Activated CD4-positive, alpha-beta T cell treated with anti-CD3 and anti-CD28 coated beads, Interleukin-2, amount 50 U/mL, for 4 hours (primary cell): ENCODE measurements at places on chromosomes 1 and 21.

- DNase-seq: no peak
These were observed 17.5 kb upstream of the LAMTOR5 start for GRCh38 chr1:110424699-110425611.

- no peak for DNase-seq
These were observed 5.9 kb downstream of the NID1 start for GRCh38 chr1:236059011-236059410.

DNA sequence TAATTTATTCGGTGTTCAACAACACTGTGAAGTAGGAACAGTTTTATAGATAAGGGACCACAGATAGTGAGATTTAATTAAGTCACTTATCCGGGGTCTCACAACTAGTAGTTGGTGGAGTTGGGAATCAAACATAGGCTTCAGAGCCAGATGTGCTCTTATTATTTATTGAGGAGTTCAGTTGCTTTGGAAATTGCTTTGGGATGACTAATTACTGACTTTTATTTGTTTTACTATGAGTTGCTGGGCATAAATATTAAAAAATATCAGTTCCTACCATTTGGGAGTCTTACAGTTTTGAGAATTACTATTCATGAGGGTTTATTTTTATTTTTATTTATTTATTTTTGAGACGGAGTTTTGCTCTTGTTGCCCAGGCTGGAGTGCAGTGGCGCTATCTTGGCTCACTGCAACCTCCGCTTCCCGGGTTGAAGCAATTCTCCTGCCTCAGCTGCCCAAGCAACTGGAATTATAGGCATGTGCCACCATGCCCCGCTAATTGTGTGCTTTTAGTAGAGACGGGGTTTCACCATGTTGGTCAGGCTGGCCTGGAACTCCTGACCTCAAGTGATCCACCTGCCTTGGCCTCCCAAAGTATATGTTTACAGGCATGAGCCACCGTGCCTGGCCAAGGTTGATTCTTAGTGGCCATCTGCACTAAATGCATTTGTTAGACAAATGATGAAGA is 27.7 kb downstream of the THRAP3 start:
- DNase-seq: no peak

DNA sequence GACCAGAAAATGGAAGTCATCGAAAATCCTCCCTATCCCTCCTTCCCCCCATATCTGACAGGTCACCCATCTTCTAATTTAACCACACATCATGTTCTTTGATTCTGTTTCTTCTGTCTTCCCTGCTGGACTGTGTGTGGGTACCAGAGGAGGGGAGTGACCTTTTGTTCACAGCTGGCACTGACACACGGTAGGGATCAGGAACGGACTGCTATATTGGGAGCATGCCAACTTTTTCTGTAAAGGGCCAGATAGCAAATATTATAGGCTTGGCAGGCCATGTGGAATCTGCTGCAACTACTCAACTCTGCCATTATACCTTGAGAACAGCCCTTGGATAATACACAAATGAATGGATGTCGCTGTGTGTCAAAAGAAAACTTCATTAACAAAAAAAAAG is 7.5 kb upstream of the TOMM20 start:
- no peak for DNase-seq

GRCh38 chr1:170131984-170132383 is 13.8 kb upstream of the NTMT2 start:
- no peak for DNase-seq

- no peak for DNase-seq
These were observed 70.9 kb upstream of the BMP8A start for GRCh38 chr1:39420493-39420892.

- DNase-seq: no peak
These were observed 111.7 kb downstream of the LACTBL1 start for GRCh38 chr1:22860883-22861385.

- no peak for DNase-seq
These were observed 64.8 kb downstream of the PEX14 start for GRCh38 chr1:10539411-10540043.

DNA sequence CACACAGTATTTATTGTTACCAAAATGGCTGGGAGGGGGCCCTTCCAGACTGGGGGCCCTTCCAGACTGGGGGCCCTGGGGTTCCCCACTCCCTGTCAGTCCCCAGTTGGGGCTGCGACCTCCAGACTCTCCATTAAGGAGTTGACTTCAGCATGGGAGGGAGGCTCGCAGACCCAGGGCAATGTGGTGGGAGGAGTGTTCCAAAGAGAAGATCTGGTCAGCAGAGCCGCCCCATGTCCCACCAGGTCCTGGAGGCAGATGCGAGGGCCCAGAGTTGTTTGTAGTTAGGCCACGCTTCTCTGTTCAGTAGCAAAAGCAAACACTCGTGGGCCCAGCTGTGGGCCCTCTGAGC is 285.5 kb downstream of the LRRC40 start:
- no peak for DNase-seq

- no peak for DNase-seq
These were observed 49.5 kb upstream of the LRRN2 start for GRCh38 chr1:204735042-204735441.

GRCh38 chr1:41533731-41534080 is 49.2 kb upstream of the EDN2 start:
- DNase-seq: no peak

DNA sequence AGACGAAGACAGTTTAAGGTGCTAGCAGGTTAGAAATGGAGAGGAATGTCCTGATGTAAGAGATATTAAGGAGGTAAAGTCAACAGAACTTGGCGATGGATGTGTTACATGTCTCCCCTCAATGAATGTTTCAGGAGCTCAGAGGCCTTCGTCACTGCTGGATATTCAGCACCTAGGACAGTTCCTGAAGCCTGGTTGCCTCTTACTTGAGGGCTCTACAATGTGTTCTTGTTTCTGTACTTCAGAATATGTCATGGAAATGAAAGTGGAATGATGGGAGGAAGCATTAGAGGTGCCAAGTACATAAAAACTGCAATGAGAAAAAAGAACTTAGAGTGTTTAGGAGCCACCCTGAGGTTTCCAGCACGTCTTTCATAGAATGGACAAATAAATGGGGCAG is 17.7 kb downstream of the TNR start:
- DNase-seq: no peak

DNA sequence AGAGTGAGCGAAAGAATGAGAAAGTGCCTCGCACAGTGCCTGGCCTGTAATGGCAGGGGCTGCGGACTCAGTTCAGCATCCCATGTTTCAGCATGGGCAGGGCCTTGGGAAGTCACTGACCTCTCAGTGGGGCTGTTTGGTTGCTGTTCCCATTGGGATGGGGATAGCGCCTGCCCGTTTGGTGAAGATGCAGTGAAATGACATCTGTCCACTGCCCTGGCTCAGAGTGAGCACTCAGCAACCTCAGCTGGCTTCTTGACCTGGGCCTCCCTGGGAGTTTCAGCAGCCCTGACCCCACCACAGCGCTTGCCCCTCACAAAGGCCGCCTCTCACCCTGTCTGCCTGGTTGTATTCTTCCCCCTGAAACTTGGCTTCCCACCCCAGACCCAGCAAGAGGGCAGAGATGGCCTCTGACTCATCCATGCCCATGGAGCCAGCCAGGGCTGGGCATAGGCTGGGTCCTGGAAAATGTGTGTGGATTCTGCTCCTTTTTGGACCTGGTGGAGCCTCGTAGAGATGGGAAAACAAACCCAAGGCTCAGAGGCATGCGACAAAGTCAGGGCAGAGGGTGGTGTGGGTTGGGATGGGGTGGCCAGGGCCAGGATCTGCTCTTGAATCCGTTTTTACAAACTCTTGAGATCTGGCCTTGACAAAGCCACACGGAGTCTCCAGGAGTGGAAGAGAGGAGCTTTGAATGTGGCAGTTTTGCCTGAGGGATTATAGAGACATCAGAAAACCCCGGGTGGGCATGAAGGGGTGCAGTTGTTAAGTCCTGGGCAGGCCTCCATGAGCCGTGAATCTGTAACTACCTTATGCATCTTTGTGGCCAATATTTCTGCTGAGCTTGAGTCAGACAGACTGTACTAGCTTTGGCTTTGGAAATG is 1.2 kb downstream of the XKR8 start:
- no peak for DNase-seq

DNA sequence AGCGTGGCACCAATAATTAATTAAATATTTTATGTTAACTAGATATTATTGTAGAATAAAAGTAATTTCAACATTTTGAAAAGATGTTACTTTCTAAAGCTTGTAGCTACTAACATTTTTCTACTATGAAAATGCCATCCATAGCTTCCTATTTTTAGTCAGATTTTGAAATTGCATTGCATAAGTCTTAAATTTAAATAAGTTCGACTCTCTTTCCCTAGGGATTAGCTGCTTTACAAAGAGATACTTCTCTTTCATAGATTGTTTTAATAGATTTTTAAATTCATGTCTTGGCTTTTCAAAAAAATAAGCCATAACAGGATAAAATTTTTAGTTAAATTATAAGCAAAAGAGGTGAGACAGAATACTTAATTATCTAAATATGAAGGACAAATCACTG is 1279.6 kb downstream of the KCNT2 start:
- DNase-seq: no peak

GRCh38 chr1:94579876-94580294 is 38.3 kb upstream of the F3 start:
- DNase-seq: no peak

- no peak for DNase-seq
These were observed 33.2 kb upstream of the FNBP1L start for GRCh38 chr1:93414749-93415148.

- no peak for DNase-seq
These were observed 48.6 kb downstream of the TSNAX start for GRCh38 chr1:231576804-231577718.

- no peak for DNase-seq
These were observed 662.9 kb downstream of the PLPP3 start for GRCh38 chr1:55916481-55916880.

- no peak for DNase-seq
These were observed 15.9 kb upstream of the SYDE2 start for GRCh38 chr1:85216697-85217096.

DNA sequence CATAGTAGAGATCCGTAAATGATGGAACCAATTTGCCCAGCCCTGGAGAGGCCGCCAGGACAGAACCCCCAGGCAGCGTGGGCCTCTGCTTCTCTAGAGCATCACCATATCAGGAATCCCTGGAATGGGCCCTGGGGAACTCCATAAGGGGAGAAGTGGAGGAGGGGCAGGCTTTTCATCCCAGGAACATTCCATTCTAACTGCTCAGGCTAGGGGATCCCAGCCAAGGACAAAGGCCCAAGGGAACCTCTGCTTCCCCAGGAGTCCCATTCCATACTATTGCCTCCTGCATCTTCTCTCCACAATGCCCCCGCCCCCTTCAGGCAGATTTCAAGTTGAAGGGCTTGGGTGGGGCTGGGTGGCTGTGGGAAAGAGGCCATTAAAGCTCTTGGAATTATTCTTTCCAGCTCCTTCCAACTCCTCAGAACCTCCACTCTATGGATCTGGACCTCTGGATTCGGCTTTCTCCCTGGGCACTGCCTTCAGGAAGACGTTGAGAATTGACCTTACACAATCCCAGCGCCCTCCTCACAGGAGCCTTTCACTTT is 6.0 kb downstream of the TRNP1 start:
- no peak for DNase-seq

DNA sequence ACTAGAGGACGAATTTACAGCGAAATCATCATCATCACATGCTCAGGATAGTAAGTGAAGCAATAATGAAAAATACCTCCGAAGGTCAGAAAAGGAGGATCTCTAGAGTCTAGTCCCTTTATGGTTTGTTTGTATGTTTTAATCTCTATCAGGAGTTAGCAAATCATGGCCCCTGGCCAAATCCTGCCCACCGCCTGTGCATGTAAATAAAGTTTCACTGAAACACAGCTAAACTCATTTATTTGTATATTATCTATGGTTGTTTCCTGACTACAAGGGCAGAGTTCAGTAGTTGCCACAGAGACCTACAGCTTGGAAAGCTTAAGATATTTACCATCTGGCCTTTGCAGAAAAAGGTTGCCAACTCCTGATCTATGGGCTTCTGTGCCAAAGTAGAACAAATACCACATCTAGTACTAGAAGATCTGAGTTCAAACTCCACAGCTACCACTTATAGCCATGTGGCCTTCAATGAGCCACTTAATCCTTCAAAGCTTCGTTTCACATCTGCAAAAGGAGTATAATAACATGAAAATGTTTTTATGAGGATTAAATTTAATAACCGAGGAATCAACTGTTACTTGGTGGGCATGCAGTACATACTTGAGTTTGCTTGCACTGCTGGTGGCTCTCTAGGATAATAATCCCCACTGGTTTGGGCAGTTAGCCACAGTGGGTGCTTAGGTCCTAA is 94.0 kb upstream of the KIF26B start:
- no peak for DNase-seq

DNA sequence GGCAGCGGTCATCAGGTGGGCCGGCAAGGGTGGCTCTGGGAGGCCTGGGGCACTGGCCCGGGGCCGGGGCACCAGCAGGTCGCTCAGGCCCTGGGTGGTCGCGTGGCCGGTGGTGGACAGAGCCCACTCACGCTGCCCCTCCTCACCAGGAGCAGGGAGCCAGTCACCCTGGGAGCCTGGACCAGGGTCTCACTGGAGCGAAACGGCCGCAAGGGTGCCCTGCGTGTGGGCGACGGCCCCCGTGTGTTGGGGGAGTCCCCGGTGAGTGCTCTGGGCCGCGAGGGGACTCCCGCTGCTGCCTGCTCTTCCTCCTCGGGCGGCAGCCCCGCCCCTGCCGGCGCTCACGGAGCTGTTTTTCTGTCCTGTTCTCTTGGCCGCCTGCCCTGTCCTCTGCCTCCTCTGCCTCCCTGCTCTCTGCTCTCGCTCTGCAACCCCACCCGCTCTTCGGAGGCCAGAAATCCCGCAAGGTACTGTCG is 23.5 kb downstream of the RNF223 start:
- DNase-seq: no peak

GRCh38 chr1:99751877-99752504 is 14.4 kb downstream of the FRRS1 start:
- no peak for DNase-seq

DNA sequence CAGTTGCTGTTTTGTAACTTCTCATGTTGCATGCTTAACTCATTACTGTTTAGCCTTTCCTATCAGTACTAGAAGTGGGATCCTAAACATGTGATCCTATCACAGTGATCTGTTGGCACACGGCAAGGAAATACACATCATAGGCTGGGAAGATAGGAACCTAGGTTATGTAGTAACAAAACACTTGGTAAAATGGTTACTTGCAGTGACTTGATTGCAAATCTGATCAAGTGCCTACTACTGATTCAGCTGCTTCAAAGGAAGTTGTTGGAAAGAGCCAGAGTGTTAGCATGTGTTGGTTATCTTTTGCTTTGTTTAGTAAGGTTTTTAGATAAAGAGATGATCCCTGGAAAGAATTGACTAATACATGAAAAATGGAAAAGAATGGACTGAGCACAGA is 8.9 kb upstream of the VASH2 start:
- no peak for DNase-seq
